Heart right ventricle (tissue), 16 donors: ENCODE measurements at places on chromosomes 4 and X. TPM values are rescaled to one million over a fixed set of nuclear protein-coding genes. Genes with fewer than 3 reads are reported as not detected.

DNA sequence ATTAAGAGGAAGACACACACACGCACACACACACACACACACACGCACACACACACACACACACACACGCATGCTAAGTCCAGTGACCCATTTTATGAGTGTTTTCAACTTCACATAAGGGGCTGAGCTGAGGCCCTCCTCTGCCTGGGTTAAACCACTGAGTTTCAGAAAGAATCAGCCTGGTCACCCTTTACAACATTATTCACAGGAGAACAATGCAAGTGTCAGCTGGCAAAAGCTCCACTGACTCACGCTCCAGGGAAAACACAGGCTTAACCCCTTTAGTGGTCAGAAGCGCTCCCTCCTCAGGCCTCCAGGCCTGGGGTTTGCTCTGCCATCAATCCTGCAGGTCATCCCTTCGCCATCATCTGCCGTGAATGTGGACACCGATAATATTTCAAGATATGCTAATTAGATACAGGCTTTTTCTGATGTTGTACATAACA is 46.9 kb downstream of the ACOX3 start:
- H3K4me1 ChIP-seq: peaks cover 43% of the 10 kb centered on the region
- no peak for DNase-seq
- H3K36me3 ChIP-seq: peaks cover 52% of the 10 kb centered on the region
- peak overlapping the region; percentile 72 for H3K27ac ChIP-seq
- no peaks in the 10 kb centered on the region for H3K27me3 ChIP-seq

ANAPC4 gene
- total RNA-seq: 12.0 TPM

DNA sequence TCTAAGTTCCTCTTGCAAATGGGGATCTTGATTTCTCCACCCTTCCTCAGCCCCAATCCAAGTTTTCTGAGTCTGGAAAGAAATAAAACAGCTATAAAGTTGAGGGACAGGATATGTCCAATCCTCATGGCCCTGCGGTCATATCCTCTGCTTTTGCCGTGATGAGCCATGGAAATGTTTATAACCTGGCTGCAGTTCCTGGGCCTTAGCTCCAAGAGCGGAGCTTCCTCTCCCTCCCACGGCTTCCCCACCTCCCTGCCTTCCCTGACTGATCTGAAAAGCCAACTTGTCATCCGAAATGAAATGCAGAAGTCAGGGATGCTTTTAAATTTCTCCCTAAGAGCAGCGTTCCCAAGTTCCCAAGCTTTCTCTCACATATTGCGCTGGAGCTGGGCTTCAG is 221.5 kb upstream of the SFRP2 start:
- no peaks in the 10 kb centered on the region for H3K36me3 ChIP-seq
- no peaks in the 10 kb centered on the region for H3K4me1 ChIP-seq
- H3K27ac ChIP-seq: no peak overlapping the region
- no peak overlapping the region for H3K4me3 ChIP-seq
- no peaks in the 10 kb centered on the region for H3K27me3 ChIP-seq
- DNase-seq: no peak

- H3K27me3 ChIP-seq: no peaks in the 10 kb centered on the region
- no peaks in the 10 kb centered on the region for H3K4me1 ChIP-seq
- DNase-seq: no peak
- H3K4me3 ChIP-seq: no peak overlapping the region
- H3K27ac ChIP-seq: no peak overlapping the region
Measured at GRCh38 chrX:97594646-97595224, 711.0 kb downstream of the RPA4 start.

FGFR3 gene
- 2.4 TPM for total RNA-seq

- H3K36me3 ChIP-seq: no peaks in the 10 kb centered on the region
- no peak overlapping the region for H3K27ac ChIP-seq
- H3K27me3 ChIP-seq: no peaks in the 10 kb centered on the region
- H3K4me3 ChIP-seq: no peak overlapping the region
- H3K4me1 ChIP-seq: no peaks in the 10 kb centered on the region
- DNase-seq: no peak
Measured at GRCh38 chr4:115671581-115671980, 558.2 kb upstream of the NDST4 start.

GRCh38 chr4:178196751-178197374 is 754.6 kb upstream of the AGA start:
- H3K27me3 ChIP-seq: no peaks in the 10 kb centered on the region

GRCh38 chr4:5812506-5813229 is 80.2 kb downstream of the CRMP1 start:
- H3K27me3 ChIP-seq: no peaks in the 10 kb centered on the region
- DNase-seq: peak; percentile 52
- H3K4me3 ChIP-seq: no peak overlapping the region
- peaks cover 37% of the 10 kb centered on the region for H3K36me3 ChIP-seq
- no peaks in the 10 kb centered on the region for H3K4me1 ChIP-seq
- H3K27ac ChIP-seq: no peak overlapping the region

LUZP4 gene
- not detected for total RNA-seq

- DNase-seq: no peak
- no peaks in the 10 kb centered on the region for H3K4me1 ChIP-seq
- no peaks in the 10 kb centered on the region for H3K36me3 ChIP-seq
- no peaks in the 10 kb centered on the region for H3K27me3 ChIP-seq
- H3K4me3 ChIP-seq: no peak overlapping the region
Measured at GRCh38 chr4:16011173-16011572, 48.2 kb upstream of the FGFBP2 start.

- no peak overlapping the region for H3K27ac ChIP-seq
- no peaks in the 10 kb centered on the region for H3K4me1 ChIP-seq
- DNase-seq: no peak
- no peaks in the 10 kb centered on the region for H3K27me3 ChIP-seq
- H3K4me3 ChIP-seq: no peak overlapping the region
Measured at GRCh38 chr4:111879539-111879938, 265.7 kb upstream of the FAM241A start.

DNA sequence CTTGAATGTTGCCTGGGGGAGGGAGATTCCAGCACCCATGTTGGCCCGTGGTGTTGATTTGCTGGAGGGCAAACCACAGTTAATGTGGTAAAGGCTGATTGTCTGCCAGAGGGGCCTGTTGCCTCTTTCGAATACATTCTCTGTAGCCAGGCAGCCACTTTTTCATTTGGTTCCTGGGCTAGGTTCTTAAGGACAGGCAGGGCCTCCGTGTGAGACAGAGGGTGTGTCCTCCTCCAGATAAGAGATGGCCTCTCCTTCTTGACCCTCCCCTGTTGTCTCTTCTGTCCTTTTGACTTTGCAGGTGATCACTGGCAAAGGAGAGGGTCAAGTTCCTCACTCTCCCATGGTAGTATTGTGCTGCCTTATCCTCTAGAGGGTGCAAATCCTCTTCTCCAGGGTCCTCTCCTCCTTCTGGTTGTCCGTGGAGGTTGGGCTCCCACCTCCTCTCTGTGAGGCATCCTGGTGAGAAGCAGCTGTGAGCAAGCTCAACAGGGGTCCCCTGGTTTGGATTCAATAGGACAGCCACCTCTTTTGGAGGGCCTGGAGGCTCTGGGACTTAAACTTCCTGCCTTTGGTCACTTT is 44.9 kb downstream of the ZNF182 start:
- no peak overlapping the region for H3K27ac ChIP-seq
- H3K36me3 ChIP-seq: no peaks in the 10 kb centered on the region
- H3K27me3 ChIP-seq: no peaks in the 10 kb centered on the region
- H3K4me1 ChIP-seq: no peaks in the 10 kb centered on the region
- H3K4me3 ChIP-seq: no peak overlapping the region

- no peaks in the 10 kb centered on the region for H3K27me3 ChIP-seq
- DNase-seq: no peak
- peak overlapping the region; percentile 69 for H3K4me3 ChIP-seq
- peaks cover 18% of the 10 kb centered on the region for H3K36me3 ChIP-seq
- no peak overlapping the region for H3K27ac ChIP-seq
- H3K4me1 ChIP-seq: no peaks in the 10 kb centered on the region
Measured at GRCh38 chrX:103584596-103584995, 719 bp upstream of the TCEAL4 start.

DNA sequence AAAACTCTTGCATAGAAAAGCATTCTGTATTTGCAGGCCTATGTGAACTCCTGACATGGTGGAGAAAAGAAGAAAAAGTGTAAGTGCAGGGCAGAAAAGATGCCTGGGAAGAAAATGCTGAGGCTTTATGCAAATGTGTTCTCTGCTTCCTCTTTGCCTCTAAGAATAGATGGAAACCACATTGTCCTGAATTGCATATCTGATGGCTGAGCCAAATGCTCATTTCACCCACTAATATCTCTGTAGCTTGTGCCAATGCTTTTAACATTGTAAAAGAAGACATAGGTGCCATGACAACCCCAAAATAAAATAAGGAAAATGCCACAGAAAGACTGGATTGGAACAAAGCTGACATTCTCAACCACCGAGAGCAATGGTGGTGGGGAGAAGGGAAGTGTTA is 307.4 kb downstream of the GRIA2 start:
- H3K27ac ChIP-seq: no peak overlapping the region
- no peak for DNase-seq
- H3K36me3 ChIP-seq: no peaks in the 10 kb centered on the region
- no peaks in the 10 kb centered on the region for H3K4me1 ChIP-seq
- H3K4me3 ChIP-seq: no peak overlapping the region

- no peak overlapping the region for H3K27ac ChIP-seq
- H3K27me3 ChIP-seq: no peaks in the 10 kb centered on the region
- no peaks in the 10 kb centered on the region for H3K36me3 ChIP-seq
- no peak for DNase-seq
- no peak overlapping the region for H3K4me3 ChIP-seq
- no peaks in the 10 kb centered on the region for H3K4me1 ChIP-seq
Measured at GRCh38 chrX:39396358-39396995, 595.2 kb downstream of the MID1IP1 start.

MAP3K15 gene
- total RNA-seq: not detected

DNA sequence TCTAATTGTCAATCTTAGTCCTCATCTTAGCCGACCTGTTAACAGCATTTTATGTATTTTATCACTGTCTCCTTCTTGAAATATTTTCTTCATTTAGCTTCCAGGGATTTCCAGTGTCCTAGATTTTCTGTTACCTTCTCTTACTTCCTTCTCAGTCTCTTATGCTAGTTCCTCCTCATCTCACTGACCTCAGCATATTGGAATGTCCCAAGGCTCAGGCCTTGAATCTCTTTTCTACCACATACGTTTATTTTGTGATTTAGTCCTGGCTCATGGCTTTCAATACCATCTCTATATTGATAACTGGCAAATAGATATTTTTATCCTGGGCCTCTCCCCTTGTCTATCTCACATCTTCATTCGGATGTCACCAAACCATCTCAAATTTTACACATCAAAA is 61.1 kb downstream of the IQCM start:
- no peak for DNase-seq
- H3K27me3 ChIP-seq: no peaks in the 10 kb centered on the region
- H3K36me3 ChIP-seq: no peaks in the 10 kb centered on the region
- no peak overlapping the region for H3K27ac ChIP-seq
- H3K4me1 ChIP-seq: no peaks in the 10 kb centered on the region
- no peak overlapping the region for H3K4me3 ChIP-seq

BTK gene
- total RNA-seq: 0.62 TPM

- H3K36me3 ChIP-seq: no peaks in the 10 kb centered on the region
- H3K27me3 ChIP-seq: no peaks in the 10 kb centered on the region
- no peak overlapping the region for H3K4me3 ChIP-seq
- no peak overlapping the region for H3K27ac ChIP-seq
- DNase-seq: no peak
- H3K4me1 ChIP-seq: no peaks in the 10 kb centered on the region
Measured at GRCh38 chrX:77174680-77175519, 272.3 kb upstream of the FGF16 start.

SRPK3 gene
- 49.5 TPM for total RNA-seq

DNA sequence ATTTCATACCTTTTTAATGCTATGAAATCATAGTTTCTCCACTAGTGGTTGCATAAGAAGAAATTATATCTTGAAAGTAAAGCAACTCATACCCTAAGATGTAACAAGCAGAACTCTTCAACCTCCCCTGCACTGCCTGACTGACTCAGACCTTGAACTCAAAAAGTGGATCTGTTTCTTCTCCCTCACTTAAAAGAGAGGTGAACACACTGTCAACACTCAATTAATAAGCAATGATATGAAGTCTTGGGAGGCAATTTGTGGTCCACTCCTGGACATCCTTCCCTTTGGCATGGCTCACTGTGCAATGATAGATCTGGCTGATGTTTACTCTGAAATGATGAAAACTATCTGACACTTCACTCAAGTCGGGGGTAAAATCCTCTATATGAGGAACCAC is 282.0 kb upstream of the DKK2 start:
- H3K27me3 ChIP-seq: no peaks in the 10 kb centered on the region
- DNase-seq: no peak
- no peaks in the 10 kb centered on the region for H3K4me1 ChIP-seq

GRCh38 chr4:71270901-71271300 is 67.9 kb upstream of the SLC4A4 start:
- DNase-seq: no peak
- H3K27ac ChIP-seq: no peak overlapping the region
- H3K4me1 ChIP-seq: no peaks in the 10 kb centered on the region
- no peaks in the 10 kb centered on the region for H3K36me3 ChIP-seq
- no peaks in the 10 kb centered on the region for H3K27me3 ChIP-seq
- no peak overlapping the region for H3K4me3 ChIP-seq

ZNF711 gene
- total RNA-seq: 1.3 TPM

DNA sequence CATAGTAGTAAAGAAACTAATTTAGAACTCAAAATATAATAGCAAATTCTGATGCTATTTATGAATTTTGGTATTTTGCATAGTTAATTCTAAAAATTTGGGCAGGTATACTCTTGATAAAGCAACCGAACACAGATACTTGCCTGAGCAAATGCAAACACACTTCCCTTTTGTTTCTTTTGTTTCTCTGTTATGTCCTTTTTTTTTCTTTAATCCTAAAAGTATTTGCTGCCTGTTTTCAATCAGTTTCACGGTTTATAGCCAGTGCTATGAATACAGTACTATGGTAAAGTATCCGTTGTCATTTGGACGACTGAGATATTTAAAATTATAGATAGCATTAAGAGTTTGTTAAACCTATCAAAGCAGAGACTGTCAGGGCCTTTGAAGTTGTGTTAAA is 84.3 kb upstream of the HPRT1 start:
- H3K4me3 ChIP-seq: no peak overlapping the region
- no peaks in the 10 kb centered on the region for H3K36me3 ChIP-seq
- H3K27ac ChIP-seq: no peak overlapping the region
- no peaks in the 10 kb centered on the region for H3K4me1 ChIP-seq

NWD2 gene
- total RNA-seq: 0.07 TPM

DNA sequence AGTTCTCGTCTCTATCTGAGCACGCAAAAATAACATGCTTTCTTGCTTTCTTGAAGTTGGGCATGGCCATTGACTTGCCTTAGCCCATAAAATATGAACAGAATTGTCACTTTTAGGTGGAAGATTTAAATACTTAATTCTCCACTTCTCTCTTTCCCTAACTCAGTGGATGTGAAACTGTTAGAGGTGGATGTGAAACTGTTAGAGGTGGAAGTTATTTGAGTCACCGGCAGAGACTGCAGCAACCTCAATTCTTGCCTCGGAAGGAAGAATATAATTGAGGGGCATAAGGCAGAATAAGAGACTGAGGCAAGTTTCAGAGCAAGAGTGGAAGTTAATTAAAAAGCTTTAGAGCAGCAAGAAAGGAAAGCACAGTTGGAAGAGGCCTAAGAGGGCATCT is 2.8 kb upstream of the PARM1 start:
- no peak for DNase-seq
- no peak overlapping the region for H3K27ac ChIP-seq
- H3K4me3 ChIP-seq: no peak overlapping the region

MGAT4D gene
- not detected for total RNA-seq
